Stomach (tissue), 19 donors: ENCODE measurements at places on chromosomes 4 and X. TPM values are rescaled to one million over a fixed set of nuclear protein-coding genes. Genes with fewer than 3 reads are reported as not detected.
A peak's percentile ranks its signal among the peaks of the same experiment; 100 is the strongest.

MEPE gene
- total RNA-seq, result not detected

GRCh38 chr4:71685975-71686374 lies 97.9 kb downstream of the GC start:
- no peak for DNase-seq

- no peak for DNase-seq
Observed at GRCh38 chr4:98692411-98692810, 34.0 kb upstream of the TSPAN5 start.

GRCh38 chr4:116872308-116872707 lies 213.1 kb downstream of the TRAM1L1 start:
- no peak for DNase-seq

GRCh38 chr4:68180849-68181526 lies 51.3 kb upstream of the TMPRSS11F start:
- DNase-seq, result no peak

ADGRL3 gene
- total RNA-seq, result 25.8 TPM

CC2D2A gene
- total RNA-seq, result 16.5 TPM

GRCh38 chrX:123513585-123514278 lies 219.1 kb downstream of the THOC2 start:
- no peak for DNase-seq

DNA sequence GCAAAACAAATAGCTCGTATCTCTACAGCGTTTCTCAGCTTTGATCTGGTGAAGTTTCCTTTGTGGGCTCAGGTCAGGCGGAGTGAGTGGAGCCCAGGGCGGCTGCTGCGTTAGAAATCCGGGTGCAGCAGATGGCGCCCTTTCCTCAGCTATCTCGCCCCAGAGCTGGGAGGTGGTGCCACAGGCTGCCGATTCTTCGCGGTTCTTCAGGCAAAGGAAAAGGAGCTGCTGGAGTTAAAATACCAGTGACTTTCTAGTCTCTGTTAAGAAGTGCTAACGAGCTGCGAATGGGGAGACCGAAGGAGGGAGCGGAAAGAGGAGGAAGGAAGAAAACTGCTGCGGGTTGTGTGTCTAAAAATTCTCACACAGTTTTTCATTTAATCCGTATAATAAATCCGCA lies 114.6 kb downstream of the CPE start:
- peak; percentile 88 for DNase-seq

- no peak for DNase-seq
Observed at GRCh38 chr4:54185866-54186265, 43.2 kb upstream of the PDGFRA start.

GRCh38 chrX:111955901-111956300 lies 79.9 kb downstream of the TRPC5OS start:
- no peak for DNase-seq

DNA sequence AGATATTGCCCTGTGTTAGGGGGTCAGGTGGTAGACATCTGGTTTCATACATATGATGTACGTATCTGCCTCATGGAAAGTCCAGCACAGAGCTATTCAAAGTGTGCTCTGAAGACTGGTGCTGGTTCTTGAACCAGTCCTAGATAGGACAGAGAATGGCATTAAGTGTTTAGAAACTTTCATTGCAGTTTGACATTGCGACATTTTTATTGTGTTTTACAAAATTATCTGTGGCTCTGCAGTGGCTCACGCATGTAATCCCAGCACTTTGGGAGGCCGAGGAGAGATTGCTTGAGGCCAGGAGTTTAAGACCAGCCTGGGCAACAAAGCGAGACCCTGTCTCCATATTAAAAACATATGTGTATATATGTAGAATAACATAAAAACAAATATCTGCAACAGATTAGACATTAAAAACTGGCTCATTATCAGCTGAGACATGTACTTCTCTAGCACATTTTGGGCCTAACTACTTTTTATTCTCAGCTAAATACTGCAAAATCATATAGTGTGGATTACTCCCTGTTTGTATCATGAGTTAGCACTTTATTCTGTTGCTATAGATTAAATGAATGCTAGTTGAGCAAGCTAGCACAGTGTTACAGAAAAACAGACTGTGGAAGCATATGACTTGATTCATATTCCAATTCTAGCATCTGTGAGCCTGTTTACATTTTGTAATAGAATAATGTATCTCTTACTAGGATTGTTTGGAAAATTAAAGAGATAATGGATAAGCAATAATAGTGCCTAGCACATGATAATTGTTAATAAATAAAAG lies 57.1 kb downstream of the USP9X start:
- DNase-seq, result no peak

SYNPO2 gene
- 427 TPM for total RNA-seq

CLIC2 gene
- total RNA-seq, result 3.6 TPM

NAA11 gene
- not detected for total RNA-seq
